CD4-positive, alpha-beta T cell (primary cell): ENCODE measurements at places on chromosomes 11 and 22.

GRCh38 chr11:126919147-126919823 lies 81.3 kb downstream of the KIRREL3 start:
- H3K27ac ChIP-seq = no peak overlapping the region
- no peak for DNase-seq
- H3K36me3 ChIP-seq = no peaks in the 10 kb centered on the region
- no peaks in the 10 kb centered on the region for H3K27me3 ChIP-seq
- H3K4me1 ChIP-seq = no peaks in the 10 kb centered on the region

GRCh38 chr11:61838501-61838900 lies 10.4 kb downstream of the FADS2 start:
- H3K36me3 ChIP-seq = no peaks in the 10 kb centered on the region
- H3K27me3 ChIP-seq = no peaks in the 10 kb centered on the region
- H3K27ac ChIP-seq = no peak overlapping the region
- H3K4me1 ChIP-seq = peaks cover 17% of the 10 kb centered on the region

GRCh38 chr11:119266063-119266462 lies 50.9 kb downstream of the MCAM start:
- H3K27ac ChIP-seq = peak overlapping the region; percentile 51
- H3K27me3 ChIP-seq = no peaks in the 10 kb centered on the region
- no peaks in the 10 kb centered on the region for H3K36me3 ChIP-seq
- peaks cover 49% of the 10 kb centered on the region for H3K4me1 ChIP-seq
- H3K4me3 ChIP-seq = peak overlapping the region; percentile 3

DNA sequence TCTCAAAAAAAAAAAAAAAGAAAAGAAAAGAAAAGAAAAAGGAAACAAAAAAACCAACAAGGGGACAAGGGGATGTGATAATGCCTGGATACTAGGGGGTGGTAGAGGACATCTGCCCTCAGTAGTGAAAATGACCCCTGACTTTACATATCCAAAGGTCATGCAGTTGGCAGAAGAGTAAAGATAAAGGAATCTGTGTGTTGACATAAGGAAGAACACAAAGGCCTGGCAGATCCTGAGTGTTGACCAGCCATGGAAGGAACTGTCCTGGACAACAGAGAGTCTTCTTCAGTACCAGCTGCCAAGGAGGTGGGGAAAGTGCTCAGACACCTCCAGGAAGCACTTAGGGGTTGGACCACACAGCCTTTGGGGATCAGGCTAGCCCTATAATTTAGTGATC lies 12.6 kb downstream of the SLC43A1 start:
- H3K27me3 ChIP-seq = no peaks in the 10 kb centered on the region
- no peak overlapping the region for H3K4me3 ChIP-seq
- DNase-seq = no peak
- no peak overlapping the region for H3K27ac ChIP-seq
- no peaks in the 10 kb centered on the region for H3K4me1 ChIP-seq
- peaks cover 34% of the 10 kb centered on the region for H3K36me3 ChIP-seq

- H3K27me3 ChIP-seq = no peaks in the 10 kb centered on the region
- no peak overlapping the region for H3K27ac ChIP-seq
- DNase-seq = no peak
- H3K4me1 ChIP-seq = peaks cover 41% of the 10 kb centered on the region
These were observed 2.9 kb downstream of the AP5B1 start for GRCh38 chr11:65777821-65778361.

DNA sequence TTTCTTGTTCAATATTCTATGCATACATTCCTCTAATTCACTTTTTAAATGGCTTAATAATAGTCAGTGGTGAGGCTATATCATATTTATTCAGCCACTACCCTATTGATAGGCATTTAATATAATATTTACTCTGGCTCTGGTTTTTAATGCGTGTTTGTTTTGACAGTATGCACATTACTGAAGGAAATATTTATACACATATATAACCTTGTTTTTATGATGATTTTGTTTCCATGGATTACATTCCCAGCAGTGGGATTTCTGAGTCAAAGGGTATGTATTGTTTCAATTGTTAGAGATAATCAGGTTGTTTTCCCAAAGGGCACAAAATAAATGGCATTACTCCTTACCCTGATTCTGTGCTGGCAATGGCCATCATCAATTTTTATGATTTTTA lies 105.8 kb downstream of the UVRAG start:
- no peak for DNase-seq
- H3K36me3 ChIP-seq = no peaks in the 10 kb centered on the region
- no peaks in the 10 kb centered on the region for H3K27me3 ChIP-seq
- no peak overlapping the region for H3K4me3 ChIP-seq

GRCh38 chr11:104003491-104003890 lies 32.9 kb upstream of the DDI1 start:
- H3K36me3 ChIP-seq = no peaks in the 10 kb centered on the region
- H3K27me3 ChIP-seq = no peaks in the 10 kb centered on the region
- H3K4me1 ChIP-seq = no peaks in the 10 kb centered on the region
- H3K4me3 ChIP-seq = no peak overlapping the region
- DNase-seq = no peak

- H3K4me3 ChIP-seq = no peak overlapping the region
- H3K4me1 ChIP-seq = peaks cover 10% of the 10 kb centered on the region
- no peak overlapping the region for H3K27ac ChIP-seq
- DNase-seq = no peak
These were observed 80.8 kb downstream of the ALX4 start for GRCh38 chr11:44229098-44229497.

DNA sequence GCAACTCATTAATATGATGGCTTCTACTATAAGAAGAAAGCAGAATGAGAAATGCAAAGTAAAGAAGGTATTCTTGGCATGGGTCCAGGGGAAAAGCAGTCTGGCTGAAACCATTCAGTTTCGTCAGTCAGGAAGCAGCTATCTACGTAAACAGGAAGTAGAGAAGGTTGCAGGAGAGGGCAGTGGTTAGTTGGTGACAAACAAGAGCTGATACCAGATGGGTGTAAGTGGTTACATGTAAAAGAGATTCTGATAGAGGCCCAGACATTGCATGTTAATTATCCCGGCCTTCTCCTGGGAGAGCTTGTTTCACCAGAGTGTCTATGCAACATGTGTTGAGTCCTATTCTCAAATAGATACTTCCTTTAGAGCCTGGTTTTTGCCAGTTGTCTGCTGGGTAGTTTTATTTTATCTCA lies 58.4 kb upstream of the PSMA1 start:
- H3K4me1 ChIP-seq = peaks cover 38% of the 10 kb centered on the region
- no peak overlapping the region for H3K4me3 ChIP-seq
- no peaks in the 10 kb centered on the region for H3K36me3 ChIP-seq
- no peaks in the 10 kb centered on the region for H3K27me3 ChIP-seq

GRCh38 chr11:80748207-80748925 lies 1307.5 kb upstream of the TENM4 start:
- no peak overlapping the region for H3K4me3 ChIP-seq
- H3K27me3 ChIP-seq = no peaks in the 10 kb centered on the region
- no peak overlapping the region for H3K27ac ChIP-seq
- no peaks in the 10 kb centered on the region for H3K36me3 ChIP-seq
- no peaks in the 10 kb centered on the region for H3K4me1 ChIP-seq

GRCh38 chr11:77487790-77488189 lies 13.9 kb upstream of the PAK1 start:
- H3K4me3 ChIP-seq = no peak overlapping the region
- H3K27me3 ChIP-seq = no peaks in the 10 kb centered on the region
- no peaks in the 10 kb centered on the region for H3K4me1 ChIP-seq

DNA sequence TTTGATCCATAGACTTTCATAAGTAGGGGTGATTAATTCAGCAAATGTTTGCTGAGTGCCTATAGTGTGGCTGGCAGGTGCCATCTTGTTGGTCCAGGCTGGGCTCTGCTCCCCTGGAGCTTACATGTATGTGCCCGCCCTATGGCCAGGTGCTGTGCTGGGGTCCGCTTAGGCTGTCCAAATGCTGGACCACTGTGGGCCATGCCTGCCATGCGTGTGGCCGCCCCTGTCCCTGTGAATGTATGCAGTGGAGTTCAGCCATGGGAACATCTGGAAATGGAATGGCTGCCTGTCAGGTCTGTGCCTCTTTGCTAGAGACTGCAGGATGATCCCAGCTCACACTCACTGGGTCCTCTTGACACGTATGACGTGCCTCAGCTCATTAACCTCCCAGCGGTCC lies 594.6 kb downstream of the TBC1D22A start:
- H3K4me3 ChIP-seq = no peak overlapping the region
- H3K27me3 ChIP-seq = peaks cover 3% of the 10 kb centered on the region
- H3K36me3 ChIP-seq = no peaks in the 10 kb centered on the region
- no peak for DNase-seq
- no peak overlapping the region for H3K27ac ChIP-seq

GRCh38 chr22:19090183-19090582 lies 32.0 kb downstream of the DGCR2 start:
- peaks cover 9% of the 10 kb centered on the region for H3K4me1 ChIP-seq
- H3K36me3 ChIP-seq = peaks cover 39% of the 10 kb centered on the region
- H3K4me3 ChIP-seq = no peak overlapping the region
- H3K27me3 ChIP-seq = no peaks in the 10 kb centered on the region
- no peak overlapping the region for H3K27ac ChIP-seq
- DNase-seq = no peak
